ENCODE measurements at places on chromosomes 16 and 17.

DNA sequence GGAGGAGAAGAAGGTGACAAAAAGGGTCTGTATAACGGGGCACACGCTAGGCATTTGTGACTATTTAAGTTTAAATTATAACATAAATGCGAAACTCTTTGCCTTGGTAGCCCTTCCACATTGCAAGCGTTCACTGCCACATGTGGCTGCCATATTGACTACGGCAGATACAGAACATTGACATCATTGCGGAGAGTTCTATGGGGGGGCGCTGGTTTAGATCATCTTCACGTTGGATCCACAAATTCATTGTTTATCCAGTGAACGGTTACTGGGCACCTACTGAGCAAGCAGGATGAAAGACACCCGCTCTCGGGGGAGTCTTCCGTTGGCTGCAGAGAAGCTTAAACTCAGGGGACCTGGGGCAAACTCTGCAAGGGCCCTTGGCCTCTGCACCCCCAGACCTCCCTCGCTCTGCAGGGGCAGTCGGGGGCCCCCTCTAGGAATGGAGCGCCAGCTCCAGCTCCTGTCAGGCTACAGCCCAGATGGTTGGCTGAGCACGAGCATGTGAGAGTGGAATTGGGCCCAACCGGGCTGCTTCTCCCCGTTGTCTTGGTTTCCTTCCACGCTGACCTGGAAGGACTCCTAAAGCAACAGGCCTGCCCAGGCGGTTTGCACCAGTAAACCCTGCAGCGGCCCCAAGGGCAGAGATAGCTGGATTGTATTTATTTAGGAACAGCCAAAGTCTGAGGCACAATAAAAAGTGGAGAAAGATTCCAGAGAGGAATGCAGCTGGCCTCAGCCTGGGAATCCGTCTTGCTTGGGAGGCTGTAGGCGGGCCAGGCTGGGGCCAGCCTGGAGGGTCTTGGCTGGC lies 172.2 kb downstream of the SEC14L1 start:
- DNase-seq, result no peak

DNA sequence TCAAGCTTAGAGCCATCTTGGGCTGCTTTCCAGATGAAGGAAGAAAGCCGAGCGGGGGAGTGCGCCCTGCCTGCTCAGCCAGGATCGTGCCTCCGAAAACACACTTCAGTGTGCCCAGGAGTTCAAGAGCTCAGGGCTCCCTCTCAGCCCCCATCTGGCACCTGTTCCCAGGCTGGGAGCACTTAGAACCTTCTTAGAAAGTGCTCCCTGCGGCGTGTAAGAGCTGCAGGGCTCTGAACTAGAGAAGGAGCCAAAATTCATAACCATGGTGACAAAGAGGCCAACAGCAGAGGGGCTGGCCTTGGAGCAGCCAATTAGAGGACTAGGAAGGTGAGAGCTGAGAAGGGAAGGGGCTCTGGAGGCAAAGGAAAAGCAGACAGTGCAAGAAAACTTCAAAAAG lies 59.0 kb upstream of the TNRC6C start:
- no peak for DNase-seq

- DNase-seq, result peak; percentile 47
These were observed 37.8 kb downstream of the YWHAE start for GRCh38 chr17:1362065-1362848.

GRCh38 chr17:13036751-13037150 lies 18.9 kb upstream of the ELAC2 start:
- no peak for DNase-seq

GRCh38 chr16:83808573-83809014 lies 816 bp downstream of the HSBP1 start:
- DNase-seq, result no peak

DNA sequence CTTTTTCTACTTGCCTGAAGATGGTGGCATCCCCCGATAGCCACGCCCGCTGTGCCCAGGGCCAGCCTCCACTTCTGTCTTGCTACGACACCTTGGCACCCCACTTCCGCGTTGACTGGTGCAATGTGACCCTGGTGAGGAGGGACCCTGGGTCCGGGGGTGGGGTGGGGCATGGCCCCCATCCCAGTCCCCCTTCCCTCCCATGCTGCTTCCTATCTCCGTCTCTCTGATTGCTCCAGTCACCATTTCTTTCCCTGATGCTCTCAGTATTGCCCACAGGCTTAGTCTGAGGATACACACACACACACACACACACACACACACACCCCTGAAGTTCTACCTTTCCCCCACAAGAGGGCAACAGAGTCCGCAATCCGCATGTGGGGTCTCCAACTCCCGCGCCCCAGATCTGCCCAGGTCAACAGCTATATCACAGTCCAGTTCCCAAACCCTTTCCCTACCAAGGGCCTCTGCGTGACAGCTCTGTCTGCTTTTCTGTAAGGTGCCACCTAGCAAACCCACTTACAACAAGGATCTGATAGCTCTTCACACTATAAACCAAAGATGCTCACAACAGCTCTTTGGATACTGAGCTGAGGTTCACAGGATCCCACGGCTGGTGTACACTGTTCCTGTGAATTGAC lies 3.4 kb downstream of the SGCA start:
- DNase-seq, result peak; percentile 84

DNA sequence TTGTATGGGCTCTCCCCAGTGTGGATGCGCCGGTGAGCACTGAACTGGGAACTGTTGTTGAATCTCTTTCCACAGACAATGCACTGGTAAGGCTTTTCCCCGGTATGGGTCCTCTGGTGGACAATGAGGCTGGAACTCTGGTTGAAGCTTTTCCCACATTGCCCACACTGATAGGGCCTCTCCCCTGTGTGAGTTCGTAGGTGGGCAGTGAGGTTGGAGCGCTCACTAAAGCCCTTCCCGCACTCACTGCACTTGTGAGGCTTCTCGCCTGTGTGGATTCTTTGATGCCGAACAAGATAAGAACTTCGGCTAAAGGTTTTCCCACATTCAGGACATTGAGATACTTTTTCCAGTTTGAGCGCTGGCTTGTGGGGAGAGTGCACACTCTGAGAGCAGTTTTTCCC lies 17.8 kb downstream of the ZSCAN32 start:
- no peak for DNase-seq

GRCh38 chr16:82363026-82363816 lies 193.2 kb upstream of the MPHOSPH6 start:
- DNase-seq, result no peak

DNA sequence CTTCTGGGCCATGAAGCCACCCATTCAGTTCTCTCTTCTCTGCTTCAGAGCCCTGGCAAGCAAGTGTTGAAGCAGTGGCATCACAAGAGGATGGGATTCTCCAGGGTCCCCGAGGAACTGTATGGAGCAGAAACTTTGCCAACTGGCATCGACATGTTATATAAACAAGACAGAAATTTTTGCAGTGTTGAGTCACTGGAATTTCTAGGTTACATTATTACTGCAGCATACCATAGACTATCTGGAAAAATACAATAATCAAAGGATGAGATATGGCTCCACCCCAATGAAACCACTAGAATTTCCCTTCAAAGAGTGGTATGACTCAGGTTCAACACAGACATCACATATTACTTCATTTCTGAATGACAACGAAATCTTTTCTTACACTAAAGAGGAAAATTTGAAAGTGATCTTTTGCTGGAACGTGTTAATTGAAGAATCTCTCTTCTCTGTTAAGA lies 343.0 kb upstream of the DYNLRB2 start:
- DNase-seq, result no peak

- no peak for DNase-seq
These were observed 1545.0 kb upstream of the GOT2 start for GRCh38 chr16:60279061-60279665.

GRCh38 chr16:19073344-19073743 lies 5.9 kb downstream of the COQ7 start:
- DNase-seq, result no peak

GRCh38 chr16:23857256-23857880 lies 21.6 kb downstream of the PRKCB start:
- no peak for DNase-seq

DNA sequence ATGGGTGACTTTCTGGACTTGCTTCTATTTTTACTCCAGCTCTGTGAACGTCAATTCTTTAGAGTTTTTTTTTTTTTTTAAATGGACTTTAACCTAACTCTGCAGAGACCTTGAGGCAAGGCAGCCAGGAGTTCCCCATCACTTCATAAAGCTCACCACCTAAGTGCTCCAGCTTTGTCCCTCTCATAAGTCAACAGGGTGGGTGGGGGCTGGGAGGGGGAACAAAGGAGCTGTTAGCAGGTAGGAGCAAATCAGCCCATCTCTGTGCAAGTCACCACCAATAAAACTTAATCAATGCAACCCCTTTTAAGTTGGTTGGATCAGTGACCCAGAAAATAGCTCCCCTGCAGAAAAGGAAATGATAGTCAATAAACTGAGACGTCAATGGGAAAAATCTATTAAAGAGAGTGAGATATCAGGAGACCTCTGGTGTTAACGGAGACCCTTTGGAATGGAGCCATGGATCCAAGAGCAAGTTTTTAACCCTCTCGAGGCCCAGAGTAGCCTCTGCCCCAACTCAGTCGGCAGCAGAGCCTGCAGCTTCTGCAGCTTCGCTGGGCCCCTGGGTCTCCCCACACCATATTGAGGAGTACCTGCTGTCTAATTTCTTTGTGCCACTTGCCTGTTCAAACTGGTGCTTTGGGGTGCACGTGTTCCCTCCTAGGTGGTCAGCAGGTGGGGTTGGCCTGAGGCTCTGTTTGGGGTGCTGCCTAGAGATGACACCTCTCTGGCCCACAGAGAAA lies 27.6 kb upstream of the ETV4 start:
- no peak for DNase-seq

GRCh38 chr17:38579934-38580333 lies 25.8 kb downstream of the SRCIN1 start:
- DNase-seq, result no peak

DNA sequence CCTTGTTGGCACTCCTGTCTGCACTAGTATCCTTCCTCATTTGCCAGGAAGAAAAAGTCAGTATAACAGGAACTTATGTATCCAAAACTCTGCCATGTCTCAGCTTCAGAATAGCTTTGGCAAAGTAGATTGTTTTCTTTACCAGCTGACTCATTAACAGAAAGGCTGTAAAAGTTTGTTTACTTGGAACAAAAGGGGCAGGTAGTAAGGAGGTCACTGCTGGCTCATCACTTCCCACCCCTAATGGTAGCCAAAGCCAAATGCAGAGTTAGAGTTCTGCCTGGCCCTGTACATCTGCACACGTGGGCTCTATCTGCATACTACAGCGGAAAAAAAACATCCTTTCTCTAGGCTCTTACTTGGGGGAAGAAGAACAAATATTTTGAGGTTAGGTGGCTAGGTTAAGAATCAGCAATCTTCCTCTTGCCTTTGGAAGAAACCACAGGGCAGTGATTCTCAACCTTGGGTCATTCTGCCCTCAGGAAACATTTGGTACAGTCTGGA lies 90.9 kb upstream of the BCAR1 start:
- no peak for DNase-seq

DNA sequence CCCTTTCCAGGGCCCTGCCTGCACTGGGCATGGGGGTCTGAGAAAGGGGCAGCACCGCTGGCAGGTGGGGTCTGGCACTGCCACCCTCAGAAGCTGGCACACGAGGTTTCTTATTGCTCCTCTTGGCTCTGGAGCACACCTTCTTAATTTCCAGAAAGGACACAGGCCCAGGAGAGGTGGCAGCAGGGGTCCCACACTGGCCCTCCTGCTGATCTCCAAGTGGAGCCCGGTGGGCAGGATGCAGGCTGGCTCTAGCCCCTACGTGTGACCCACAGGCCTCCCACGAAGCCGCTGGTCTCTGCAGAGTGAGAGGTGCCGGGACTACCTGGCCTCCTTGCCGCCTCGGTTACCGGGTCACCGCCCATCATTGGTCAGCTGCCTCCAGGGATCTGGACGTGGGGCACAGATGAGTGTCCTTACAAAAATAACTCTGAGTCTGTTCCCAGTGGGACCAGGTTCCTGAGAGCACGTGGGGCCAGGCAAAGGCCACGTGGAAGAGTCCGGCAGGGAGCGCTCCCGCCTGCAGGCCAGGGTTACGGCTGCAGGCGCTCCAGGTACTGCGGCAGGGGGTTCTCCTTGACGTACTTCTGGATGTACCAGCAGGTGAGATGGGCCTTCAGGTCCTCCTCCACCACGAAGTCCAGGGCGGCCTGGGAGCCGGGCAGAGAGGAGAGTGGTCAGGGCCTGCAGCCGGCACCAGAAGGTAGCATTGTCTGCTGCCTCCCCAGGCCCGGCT lies 10.3 kb downstream of the NATD1 start:
- no peak for DNase-seq

GRCh38 chr17:78687944-78688343 lies 94.1 kb downstream of the CYTH1 start:
- no peak for DNase-seq

GRCh38 chr17:44593156-44593555 lies 35.9 kb downstream of the FZD2 start:
- no peak for DNase-seq

GRCh38 chr16:57916735-57917438 lies 54.0 kb downstream of the CNGB1 start:
- no peak for DNase-seq

- DNase-seq, result peak; percentile 54
These were observed 77.7 kb upstream of the GNG13 start for GRCh38 chr16:878072-878784.

GRCh38 chr17:49489348-49489747 lies 5.7 kb upstream of the NGFR start:
- DNase-seq, result no peak

DNA sequence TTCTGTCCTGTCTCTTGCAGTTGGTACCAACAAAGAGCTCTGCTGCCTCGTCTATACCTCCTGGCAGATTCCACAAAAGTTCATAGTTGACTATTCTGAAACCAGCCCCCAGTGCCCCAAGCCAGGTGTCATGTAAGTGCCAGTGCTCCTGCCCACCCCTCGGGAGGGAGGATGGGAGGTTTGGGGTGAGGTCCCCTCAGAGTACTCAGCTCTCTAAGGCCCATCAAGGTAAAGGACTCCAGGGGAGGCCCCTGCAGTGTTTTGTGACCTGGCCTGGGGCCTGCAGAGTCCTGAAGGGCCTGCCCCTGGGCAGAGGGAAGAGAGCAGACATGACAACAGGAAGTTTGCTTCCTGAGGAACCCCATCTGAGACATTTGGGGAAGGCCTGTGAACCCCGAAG lies 6.4 kb downstream of the CCL18 start:
- DNase-seq, result no peak

- DNase-seq, result no peak
These were observed 849.1 kb upstream of the RBFOX1 start for GRCh38 chr16:6483469-6484033.

DNA sequence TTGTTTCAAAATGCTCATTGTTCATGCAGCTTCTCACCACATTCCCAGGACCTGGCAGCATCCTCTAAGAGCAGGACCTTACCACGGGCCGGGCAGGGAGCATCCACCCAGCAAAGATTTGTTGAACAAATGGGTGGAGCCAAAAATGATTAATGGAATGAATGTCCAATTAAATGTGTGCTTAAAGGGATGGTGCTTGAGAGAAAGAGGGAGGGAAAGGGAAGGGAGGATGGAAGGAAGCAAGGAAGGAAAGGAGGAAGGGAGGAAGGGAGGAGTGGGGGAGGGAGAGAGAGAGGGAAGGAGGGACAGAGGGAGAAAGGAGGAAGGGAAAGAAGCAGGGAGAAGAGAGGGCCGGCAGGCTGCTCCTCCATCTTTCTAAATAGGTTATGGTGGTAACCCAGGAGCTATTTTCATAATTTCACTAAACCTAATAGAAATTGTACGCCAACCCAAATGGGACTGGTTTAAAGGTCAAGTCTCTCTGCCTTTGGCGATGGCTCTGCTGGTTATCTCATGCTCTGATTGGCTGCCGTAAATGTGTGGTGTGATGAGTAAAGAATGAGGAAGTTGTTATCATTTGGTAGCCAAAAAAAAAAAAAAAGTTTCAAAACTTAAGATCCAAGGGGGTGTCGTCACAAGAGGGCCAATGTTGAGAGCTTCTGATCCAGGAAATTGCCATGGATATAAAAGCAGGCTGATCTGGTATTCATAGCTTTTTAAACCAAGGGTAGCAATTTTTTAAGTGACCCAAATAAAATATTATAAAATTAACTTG lies 126.7 kb upstream of the FOXF1 start:
- no peak for DNase-seq

All from OCI-LY7 (cell line).